ENCODE measurements at places on chromosomes 5 and 9.

DNA sequence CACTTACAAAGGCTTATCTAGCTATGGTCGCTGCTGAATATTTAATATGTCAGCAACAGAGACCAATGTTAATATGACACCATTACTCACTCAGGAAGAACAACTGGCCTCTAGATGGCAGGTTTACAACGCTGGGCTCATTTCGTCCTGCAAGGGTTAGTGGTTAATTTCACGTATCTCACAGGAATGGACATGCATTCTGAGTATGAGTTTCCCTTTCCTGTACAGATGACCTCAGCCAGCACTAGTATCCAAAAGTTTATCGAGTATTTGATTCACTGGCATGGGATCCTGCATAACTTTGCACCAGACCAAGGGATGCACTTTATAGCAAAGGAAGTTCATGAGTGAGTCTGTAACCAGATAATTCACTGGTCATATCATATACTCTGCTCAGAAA is 8.7 kb upstream of the TRPC7 start:
- DNase-seq, result no peak

- peak; percentile 94 for DNase-seq
Observed at GRCh38 chr5:150488519-150489359, 19.2 kb upstream of the NDST1 start.

DNA sequence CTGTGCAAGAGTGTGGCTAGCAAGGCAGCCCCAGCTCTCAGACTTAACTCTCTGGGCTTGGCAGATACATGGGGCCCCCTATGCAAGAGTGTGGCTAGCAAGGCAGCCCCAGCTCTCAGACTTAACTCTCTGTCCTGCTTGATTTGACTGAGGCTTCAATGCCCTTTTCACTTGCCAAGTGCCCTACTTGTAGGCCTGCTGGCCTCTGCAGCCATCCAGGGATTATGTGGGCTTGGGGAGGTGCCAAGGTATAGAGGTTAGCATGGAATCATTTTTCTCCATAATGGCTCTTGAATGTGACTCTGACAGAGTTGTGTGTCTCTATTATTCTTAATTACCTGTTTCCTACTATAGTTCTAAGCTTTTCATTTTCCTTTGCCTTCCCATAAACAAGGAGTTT is 115.5 kb upstream of the RUSC2 start:
- no peak for DNase-seq

DNA sequence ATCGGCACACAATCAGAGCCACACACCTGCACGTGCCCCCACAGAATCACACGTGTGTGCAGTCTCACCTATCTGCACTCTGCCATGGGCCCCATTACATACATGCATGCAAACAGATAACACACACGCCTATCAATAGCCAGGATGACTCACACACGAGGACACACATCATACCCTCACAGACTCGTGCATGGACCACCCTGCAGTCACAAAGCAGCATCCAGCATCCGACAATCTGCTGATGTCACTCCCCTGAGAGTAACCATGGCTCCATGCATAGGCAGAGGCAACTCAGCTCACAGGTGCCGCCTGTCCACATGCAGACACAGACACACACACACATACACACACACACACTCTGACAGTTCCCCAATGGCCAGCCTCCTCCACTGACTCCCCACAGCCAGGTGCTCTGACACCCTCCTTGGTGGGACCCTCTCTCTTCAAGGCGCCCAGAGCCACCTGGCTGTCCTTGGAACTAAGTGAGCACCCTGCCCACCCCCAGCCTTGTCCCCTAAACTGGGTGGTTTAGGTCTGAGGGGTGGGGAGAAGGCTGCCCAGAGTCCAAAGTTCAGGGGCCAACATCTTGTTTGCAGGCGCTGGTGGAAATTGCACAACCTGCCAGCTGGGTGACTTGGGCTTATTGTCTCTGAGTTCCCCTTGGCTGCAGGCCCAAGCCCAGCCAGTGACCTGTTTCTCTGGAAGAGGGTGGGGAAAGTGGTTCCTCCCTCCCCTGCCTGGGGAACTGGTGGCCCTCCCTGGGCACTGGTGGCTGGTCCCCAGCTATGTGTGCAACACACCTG is 34.6 kb upstream of the NEK6 start:
- peak; percentile 86 for DNase-seq

DNA sequence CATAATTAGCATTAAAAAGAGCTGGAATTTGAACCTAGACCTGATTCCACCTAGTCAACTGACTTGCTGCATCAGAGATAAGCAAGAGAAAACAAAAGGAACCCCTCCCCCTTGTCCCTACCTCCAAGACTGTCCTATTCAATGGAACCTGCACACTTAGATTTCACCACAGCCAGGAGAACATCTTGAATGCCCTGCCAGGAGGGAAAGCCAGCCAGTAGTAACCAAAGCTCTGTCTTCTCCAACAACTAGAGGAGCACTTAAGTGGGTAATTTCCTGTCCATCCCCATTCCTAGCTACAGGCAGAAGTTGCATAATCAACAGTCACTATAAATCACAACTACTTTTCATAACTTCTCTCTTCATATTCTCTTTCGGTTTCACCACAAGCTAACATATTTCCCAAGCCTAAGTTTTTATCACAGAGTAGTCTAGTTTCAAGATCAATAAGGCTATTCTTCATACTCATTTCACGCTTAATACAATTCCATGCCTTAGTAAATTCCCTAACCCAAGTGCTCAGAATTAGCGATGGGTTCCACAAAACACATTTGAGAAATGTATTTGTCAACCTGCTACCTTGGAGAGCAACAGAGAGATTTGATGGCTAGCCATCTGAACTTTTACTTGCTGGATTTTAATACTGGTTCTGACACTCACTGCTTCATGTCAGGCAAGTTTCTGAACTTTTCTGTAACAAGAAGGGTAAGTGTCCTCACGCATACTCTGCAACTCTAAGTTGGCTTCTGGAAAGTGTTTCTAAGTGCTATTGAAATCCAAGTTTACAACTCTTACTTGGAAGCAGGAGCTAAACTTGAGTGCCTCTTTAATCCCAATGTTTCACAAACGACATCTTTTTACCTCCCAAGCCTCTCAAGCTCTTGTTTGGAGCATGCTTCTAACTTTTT is 2.0 kb downstream of the DENND1A start:
- no peak for DNase-seq

DNA sequence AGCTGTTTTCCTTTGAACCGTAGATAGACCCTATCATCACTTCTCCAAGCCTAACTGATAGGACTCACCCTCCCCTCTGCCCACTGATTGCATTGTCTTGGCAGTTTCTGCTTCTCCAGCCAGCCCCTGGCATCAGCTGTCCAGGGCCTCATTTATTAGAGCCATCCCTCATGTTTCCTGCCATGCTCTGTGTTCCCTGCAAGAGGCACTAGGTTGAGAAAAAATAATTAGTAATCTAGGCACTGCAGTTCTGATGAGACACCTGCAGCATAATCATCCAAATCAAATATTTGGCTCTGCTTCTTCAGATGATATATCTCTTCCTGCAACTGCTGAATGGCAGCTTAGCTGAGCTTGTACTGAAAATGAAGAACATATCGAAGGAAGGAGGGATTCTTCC is 303.0 kb upstream of the TLE4 start:
- DNase-seq, result no peak

- no peak for DNase-seq
Observed at GRCh38 chr5:56545016-56545415, 270.3 kb upstream of the MAP3K1 start.

- no peak for DNase-seq
Observed at GRCh38 chr5:7676455-7676854, 174.5 kb downstream of the CFAP90 start.

GRCh38 chr5:16690243-16690852 is 73.6 kb upstream of the RETREG1 start:
- no peak for DNase-seq

- DNase-seq, result peak; percentile 31
Observed at GRCh38 chr5:163504079-163504931, 1.1 kb upstream of the MAT2B start.

DNA sequence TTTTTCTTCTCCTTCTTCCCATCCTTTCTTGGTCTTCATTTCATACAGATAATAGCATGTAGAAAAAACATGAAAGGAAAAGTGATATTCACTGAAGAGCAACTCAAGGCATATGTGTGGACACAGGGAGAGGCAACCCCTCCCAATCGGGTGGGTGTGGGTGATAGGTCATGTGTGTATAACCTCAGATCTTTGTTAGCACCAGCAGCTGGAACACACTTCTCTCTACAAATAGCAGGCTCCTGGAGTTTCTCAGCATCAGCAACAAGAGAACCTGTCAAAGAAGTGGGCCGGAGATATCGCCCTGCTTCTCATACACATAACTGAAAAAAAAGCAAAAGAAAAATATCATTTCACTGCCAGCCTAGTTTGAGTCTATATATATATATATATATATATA is 426.4 kb downstream of the DTWD2 start:
- no peak for DNase-seq

- DNase-seq, result peak; percentile 44
Observed at GRCh38 chr9:127563579-127563978, 48.5 kb upstream of the STXBP1 start.

DNA sequence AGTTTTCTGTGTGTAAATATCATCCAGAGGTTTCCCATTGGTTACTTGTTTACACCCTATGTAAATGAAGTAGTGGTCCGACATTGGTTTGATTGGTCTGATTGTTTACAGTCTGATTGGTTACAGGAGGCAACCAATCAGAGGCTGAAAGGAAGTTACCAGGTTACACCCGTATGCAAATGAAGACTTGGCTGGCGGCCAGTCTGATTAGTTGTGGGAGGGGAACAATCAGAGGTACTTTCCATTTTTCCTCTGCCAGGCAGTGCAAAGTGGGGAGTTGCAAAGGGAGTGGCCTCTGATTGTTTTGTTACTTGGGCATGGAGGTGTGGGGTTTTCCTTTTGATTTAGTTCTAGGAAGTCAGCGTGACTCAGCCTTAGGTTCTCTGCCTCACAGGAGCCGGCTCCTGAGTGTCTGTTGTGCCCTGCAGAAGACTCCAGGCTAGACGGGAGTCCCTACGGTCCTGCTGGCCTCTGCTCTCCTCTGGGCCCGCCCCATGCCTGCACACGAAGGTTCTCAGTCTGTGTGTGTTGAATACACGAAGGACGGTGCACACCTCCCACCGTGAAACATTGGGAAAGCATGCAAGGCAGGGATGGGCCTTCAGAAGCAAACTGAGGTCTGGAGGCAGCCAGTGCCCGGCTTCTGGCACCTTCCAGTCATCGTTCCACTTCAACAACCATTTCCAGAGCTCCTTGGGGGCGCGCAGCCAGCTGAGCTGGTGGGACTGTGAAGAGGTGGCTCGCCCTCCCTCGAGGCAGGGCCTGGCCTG is 42.9 kb downstream of the OLFM1 start:
- peak; percentile 44 for DNase-seq

DNA sequence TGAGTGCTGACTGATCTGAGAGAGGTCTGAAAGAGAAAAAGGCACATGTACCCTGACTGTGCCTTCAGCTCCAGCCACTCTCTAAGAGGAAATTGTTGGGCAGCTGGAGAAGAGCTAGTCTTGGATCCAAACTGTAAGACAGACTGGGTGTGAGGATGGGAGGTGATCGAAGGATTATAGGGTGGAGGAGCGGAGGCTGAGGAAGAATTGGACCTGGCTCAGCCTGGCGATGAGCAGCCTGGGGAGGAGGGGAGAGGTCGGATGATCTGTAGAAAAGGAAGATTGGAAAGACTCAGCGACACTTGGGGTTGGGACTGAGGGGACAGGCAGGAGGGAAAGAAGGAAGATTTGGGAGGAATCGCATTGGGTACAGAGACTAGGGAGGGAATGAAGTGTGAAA is 98.6 kb upstream of the SLC25A48 start:
- DNase-seq, result no peak

DNA sequence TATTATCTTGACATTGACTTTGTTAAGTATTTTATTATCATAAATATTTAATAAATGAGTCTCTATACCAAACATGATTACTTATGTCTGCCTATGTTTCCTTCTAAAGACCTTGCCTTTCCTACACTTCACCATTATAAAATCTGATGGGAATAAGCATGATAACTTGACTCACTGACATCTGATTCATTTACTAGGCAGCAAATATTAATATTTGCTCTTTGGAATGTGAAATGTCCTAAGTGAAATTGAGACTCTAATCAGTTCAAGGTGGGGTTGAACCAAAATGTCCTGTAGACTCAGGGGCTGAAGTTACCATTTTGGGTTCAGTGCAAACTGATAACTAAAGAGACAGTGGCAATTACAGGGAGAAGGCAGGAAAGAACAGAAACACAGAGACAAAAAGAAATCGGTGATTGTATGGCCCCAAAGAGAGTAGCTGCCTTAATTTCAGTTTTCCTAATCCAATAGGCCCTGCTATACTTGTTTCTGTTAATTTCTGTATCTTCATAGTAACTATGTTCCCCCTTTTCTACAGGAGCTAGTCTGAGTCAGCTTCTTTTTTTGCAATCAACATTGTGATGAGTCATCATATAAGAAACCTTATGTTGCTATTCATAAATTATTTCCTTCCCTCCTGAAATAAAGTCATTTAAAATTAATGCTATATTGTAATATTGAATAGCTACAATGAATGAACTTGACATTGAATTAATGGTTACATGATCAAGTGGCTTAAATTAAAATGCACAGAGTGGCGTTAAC is 296.8 kb downstream of the PDE4D start:
- no peak for DNase-seq

DNA sequence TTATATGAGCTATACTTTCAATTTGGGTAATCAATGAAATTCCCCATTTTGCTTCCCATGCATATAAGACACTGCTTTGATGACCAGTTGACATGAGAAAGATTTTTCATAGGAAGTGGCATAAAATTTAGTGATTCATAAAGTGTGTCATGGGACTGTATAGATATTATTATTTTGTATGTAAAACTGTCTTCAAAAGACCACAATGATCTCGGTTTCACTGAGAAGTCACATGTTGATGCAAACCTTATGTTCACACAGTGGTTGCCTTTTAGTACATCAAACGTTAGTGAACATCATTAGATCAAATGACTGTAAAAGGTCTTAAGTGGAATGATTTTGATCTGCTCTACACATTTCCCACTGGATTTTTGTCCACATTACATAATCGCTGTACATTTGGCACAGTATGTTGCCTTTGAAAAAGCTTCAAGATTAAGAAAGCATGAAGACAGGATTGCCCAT is 349.2 kb upstream of the MEF2C start:
- no peak for DNase-seq

- DNase-seq, result no peak
Observed at GRCh38 chr9:98456156-98456613, 200.7 kb upstream of the TBC1D2 start.

GRCh38 chr9:2120926-2121689 is 106.0 kb downstream of the SMARCA2 start:
- DNase-seq, result peak; percentile 34

GRCh38 chr9:36217256-36217968 is 26.7 kb downstream of the CLTA start:
- peak; percentile 65 for DNase-seq

GRCh38 chr9:106321394-106322180 is 541.4 kb upstream of the ZNF462 start:
- DNase-seq, result no peak

- DNase-seq, result no peak
Observed at GRCh38 chr9:106588626-106589025, 274.3 kb upstream of the ZNF462 start.

GRCh38 chr5:28324174-28324573 is 1285.8 kb upstream of the CDH9 start:
- DNase-seq, result no peak

DNA sequence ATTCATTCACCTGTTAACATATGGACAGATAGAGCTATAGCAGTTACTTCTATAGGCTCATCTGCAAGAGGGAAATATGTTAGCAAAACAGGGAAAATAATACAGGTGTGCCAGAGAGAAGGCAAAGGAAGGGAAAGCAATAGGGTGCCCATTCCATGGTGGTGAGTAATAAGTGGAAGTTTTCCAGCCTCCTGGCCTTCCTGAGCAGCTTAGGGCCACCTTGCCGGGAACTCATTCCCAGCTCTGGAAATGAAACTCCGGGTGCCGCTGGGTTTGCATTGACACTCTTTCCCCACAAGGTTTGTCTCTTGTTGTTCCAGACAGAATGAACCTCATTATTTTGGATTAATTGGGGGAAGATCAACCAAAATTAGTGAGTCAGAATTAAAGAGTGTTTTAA is 58.4 kb downstream of the SLC1A3 start:
- DNase-seq, result no peak
